Immature natural killer cell (primary cell): ENCODE measurements at places on chromosomes 11 and 22. TPM values are rescaled to one million over a fixed set of nuclear protein-coding genes. Genes with fewer than 3 reads are reported as not detected.

MFNG gene
- polyA plus RNA-seq: 235 TPM

DDI1 gene
- 0.11 TPM for polyA plus RNA-seq

CALCB gene
- polyA plus RNA-seq: not detected

ARHGAP20 gene
- polyA plus RNA-seq: not detected

CYP2D6 gene
- polyA plus RNA-seq: not detected

KRTAP5-2 gene
- not detected for polyA plus RNA-seq

DCUN1D5 gene
- 26.9 TPM for polyA plus RNA-seq

KREMEN1 gene
- polyA plus RNA-seq: not detected

OR5AP2 gene
- polyA plus RNA-seq: not detected

VPREB3 gene
- 1.3 TPM for polyA plus RNA-seq

IRAG1 gene
- not detected for polyA plus RNA-seq

TPBGL gene
- polyA plus RNA-seq: not detected

AGBL2 gene
- polyA plus RNA-seq: 1.9 TPM

CRYBB3 gene
- polyA plus RNA-seq: not detected

CCDC15 gene
- polyA plus RNA-seq: 2.7 TPM

OR51B4 gene
- not detected for polyA plus RNA-seq

TRIM77 gene
- not detected for polyA plus RNA-seq

MRGPRX4 gene
- not detected for polyA plus RNA-seq

MYRF gene
- polyA plus RNA-seq: not detected

RASL10A gene
- not detected for polyA plus RNA-seq

BDNF gene
- polyA plus RNA-seq: not detected

ZP1 gene
- polyA plus RNA-seq: not detected

ISX gene
- polyA plus RNA-seq: not detected

FAM180B gene
- polyA plus RNA-seq: not detected

OR51I1 gene
- polyA plus RNA-seq: not detected

CARD18 gene
- not detected for polyA plus RNA-seq

BAIAP2L2 gene
- not detected for polyA plus RNA-seq

CRYBA4 gene
- polyA plus RNA-seq: 0.95 TPM
